AG10803 (cell line): ENCODE measurements at places on chromosomes 5 and 9.

DNA sequence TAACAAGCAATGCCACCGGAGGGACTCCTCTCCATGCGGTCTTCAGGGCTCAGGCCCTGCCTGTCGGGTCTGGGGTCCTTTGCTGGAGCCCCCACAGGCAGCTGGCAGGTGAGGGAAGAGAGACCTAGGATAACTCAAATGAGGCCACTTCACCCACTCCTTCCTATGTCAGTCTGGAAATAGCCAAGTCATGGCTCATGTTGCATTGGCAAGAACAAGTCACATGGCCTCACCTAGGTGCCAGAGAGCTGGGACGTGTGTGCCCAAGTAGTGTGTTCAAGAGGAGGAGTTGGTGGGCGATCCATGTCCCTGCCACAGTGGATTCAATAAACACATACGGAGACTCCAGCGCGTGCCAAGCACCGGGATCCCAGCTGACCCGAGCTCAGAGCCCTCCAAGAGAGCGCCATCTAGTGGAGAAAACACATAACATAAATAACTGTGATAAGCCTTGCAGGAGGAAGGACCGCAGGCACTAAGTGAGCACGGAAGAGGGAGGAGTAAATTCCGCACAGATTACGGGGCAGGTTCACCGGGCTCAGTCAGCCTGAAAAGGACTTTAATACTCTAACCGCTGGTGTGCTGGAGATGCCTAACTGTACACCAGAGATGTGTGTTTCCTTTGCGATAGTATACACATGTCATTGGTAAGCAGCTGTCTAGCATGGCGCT is 580.8 kb downstream of the CCDC171 start:
- peak; percentile 56 for DNase-seq

DNA sequence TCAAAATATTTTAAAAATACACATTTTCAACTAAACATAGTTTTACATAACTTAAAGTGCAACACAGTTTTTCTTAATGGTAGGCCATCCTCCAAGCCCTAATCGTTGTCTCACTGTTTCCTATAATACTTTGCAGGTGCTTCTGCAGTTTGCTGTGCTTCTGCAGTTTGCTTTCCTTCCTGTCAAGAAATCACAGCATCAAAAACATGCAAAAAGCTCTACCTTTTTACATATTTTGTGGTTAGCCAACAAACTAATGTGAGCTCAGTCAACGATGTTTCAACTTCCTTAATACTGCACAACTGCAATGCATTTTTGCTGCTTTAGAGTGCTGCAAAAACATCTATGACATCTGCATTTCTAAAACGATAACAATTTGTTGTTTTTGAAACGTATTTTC is 25.2 kb downstream of the EMB start:
- DNase-seq = no peak

DNA sequence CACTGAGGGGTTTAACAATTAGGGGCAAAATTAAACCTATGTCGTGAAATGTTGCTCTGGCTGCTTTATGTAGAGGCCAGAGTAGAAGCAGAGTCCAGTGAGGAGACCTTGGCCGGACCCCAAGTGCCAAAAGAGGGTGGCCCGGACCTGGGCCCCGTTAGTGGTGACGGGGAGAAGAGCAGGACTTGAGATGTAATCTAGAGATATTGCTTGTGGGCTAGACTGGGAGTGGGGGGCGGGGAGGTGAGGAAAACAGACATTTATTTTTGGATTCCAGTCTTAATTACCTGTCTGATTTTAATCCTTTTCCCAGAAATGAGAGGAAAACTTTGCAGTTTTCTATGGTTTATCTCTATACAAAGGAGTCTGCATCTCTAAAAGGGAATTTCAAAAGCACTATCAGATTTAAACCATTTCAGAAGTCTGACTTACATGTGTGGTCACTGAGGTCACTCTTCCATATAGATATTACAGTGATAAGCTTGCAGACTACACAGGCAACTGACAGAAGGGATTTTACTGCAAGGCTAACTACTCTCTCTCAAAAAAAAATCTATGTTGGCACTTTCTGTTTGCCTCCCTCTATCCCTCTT is 108.1 kb downstream of the MED27 start:
- no peak for DNase-seq

GRCh38 chr5:73960426-73960825 is 334.4 kb downstream of the ARHGEF28 start:
- DNase-seq = peak; percentile 47

- DNase-seq = peak; percentile 90
Measured at GRCh38 chr5:96067894-96068614, 106.4 kb upstream of the ELL2 start.

DNA sequence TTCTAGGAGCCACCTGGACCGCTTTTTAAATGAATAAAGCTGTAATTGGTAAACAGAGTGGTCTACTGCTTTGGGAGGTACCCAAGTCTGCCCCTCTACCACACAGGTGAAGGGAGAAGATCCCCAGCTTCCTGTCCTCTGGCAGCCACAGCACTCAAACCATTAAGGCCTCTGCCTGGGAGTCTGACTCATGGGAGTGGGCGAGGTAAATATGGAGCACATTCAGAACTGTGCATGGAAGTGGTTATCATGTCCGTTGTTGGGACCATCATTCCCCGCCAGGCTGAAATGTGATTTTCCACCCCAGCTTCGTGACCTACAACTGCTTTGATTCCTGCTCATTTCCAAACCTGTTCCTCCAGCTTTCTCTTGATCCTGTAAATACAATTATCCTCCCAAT is 59.5 kb upstream of the ALDH1B1 start:
- no peak for DNase-seq

GRCh38 chr5:118365718-118366117 is 622.6 kb downstream of the DTWD2 start:
- DNase-seq = no peak

- peak; percentile 17 for DNase-seq
Measured at GRCh38 chr9:127739614-127740330, 4.7 kb upstream of the TOR2A start.

GRCh38 chr5:81749561-81750307 is 1.2 kb downstream of the SSBP2 start:
- DNase-seq = no peak

DNA sequence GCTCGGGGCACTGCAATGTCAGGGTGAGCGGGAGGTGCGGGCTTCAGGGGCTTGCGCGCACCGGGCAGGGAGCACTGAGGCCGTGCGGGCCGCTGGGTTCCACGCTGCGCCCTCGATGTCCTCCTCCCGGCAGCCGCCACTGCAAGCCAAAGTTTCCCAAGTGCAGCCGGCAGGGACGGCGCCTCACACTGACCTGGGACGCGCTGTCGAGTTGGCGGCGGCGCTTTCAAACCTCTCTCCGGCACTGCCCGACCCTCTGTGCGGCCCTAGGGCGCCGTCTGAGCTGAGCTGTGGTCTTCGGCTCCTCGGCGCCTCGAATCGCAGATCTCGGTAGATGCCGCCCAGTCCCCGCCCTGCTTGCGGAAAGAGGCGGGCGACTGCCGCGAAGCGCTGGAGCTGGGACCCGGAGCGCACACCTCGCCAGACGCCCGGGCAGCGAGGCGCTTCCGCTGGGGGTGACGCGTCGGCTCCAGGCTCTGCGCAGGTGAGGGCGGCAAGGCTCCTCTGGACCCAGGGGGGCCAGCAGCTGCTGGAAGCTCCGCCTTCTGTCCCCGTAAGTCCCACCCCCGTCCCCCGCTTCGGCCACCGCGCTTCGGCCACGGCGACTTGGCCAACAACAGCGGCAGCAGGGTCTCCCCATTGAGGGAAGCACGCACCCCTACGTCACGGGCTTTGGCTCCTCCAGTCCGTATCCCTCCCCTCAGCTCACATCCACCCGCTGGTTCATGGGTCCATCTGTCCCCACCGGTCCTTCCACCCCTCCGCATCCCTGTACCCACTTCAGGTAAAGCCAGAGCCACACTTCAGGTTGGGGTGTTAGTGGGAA is at the start of gene ANKRD34B:
ANKRD34B (minus strand) TSS at position 320 of the 826 bp plus-strand sequence. CDS start 10,261 bp downstream, outside the sequence.
- DNase-seq = no peak

- peak; percentile 29 for DNase-seq
Measured at GRCh38 chr9:677461-678097, 163.9 kb upstream of the DMRT1 start.

GRCh38 chr5:65817931-65818330 is 95.9 kb downstream of the NLN start:
- DNase-seq = no peak

- DNase-seq = no peak
Measured at GRCh38 chr9:19140259-19140658, 13.0 kb upstream of the PLIN2 start.

DNA sequence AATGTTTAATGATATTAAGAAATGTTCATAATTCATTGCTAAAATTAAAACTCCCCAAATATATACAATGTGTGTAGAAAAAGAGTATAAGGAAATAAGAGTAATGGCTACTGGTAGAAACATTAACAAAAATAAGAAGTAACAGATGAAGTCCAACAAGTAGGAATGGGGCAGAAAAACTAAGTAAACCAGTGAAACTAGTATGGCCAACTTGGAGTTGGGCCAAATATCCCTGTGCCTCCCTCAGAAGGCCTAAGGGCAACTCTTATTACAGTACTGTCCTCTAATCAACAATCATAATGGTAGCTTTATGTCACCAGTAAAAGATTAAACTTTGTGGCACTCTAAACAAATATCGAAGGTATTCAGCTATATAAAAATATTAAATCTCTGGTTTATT is 93.5 kb downstream of the SSBP2 start:
- no peak for DNase-seq

- no peak for DNase-seq
Measured at GRCh38 chr5:133718457-133718856, 106.1 kb upstream of the FSTL4 start.

- DNase-seq = peak; percentile 12
Measured at GRCh38 chr9:128771094-128771721, 519 bp downstream of the ZER1 start.

GRCh38 chr5:66324357-66324756 is 180.3 kb downstream of the SREK1 start:
- DNase-seq = no peak

GRCh38 chr5:167049043-167049663 is 1242.3 kb upstream of the WWC1 start:
- DNase-seq = peak; percentile 3

DNA sequence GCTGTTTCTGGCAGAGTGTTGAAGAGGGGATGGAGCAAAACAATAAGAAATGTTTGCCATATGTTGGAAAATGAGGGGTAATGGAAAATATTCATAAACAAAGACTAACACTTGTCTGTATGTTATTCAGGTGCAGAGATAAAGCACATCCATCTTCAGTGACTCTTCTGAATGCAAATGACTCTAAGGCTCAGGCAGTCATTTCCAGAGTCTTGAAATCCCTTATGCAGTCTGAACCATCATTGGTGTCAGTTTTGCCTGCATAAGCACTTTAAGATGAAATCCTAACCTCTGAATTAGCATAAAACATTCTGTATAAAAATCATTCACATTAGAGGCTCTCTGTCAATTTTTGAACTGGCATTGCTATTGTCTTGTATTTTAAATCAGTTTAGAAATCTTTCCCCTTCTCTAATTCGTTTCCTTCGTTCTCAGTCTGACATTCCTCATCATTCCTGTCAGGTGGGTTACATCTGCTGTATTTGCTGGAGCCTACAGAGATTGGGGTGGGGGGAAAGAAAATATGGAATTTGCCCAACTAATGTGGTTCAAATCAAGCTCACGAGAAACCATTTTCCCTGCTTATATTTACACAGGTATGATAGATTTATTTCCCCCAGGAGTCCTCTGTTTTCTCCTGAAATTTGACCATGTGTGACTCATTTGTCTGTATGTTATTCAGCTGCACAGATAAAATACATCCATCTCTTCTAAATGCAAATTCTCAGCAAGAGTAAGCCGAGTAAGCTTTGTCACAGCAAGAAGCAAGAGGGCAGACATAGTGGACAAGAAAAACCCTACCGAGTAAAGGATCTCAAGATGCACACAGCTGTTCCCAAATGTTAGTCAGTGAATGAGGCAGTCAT is 31.6 kb downstream of the ENC1 start:
- DNase-seq = no peak

DNA sequence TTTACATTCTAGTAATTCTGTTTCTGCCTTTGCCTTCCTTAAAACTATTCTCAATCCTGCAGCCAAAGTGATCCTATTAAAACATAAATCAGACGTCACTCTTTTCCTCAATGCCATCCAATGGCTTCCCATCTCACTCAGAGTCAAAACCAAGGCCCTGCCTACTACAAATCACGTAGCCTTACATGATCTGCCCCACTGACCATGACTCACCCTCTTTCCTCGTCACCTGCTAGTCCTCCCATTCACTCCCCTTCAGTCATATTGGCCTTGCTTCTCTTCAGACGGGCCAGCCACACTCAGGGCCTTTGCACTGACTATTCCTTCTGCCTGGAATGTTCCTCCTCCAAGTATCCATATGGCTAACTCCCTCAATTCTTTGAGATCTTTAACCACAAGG is 39.0 kb upstream of the DMXL1 start:
- DNase-seq = no peak

DNA sequence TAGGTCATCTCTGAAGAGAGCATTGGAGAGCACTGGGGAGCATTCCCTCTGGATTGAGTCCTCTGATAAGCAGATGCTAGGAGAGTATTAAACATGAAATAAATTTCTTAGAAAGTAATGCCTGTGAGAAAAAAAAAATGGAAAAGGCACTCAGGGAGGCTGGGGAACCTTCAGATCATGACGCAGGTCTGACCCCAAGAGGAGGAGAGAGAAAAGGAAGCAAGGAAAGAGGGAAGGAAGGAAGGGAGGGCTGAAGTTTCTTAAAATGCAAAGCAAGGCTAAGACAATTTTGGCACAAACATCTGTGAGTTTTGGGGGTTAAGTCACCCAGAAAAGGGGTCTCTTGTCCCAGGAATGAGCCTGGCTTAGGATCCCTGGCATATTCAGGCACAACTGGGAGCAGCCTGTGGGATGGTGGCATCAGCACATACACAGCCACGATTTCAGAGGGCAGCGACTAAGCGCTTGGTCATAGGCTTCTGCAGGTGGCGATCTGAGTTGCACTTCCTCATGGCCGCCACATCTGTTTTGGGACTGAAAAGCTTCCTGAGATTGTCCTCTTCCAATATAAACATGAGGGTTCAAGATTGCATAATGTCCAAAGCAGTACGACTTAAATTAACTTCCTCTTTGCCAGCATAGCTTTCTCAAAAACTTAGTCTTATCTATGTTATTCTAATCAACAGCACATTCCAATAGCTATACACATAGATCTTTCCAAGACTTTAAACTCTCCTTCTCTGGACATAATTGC is 692.7 kb downstream of the DNAH5 start:
- no peak for DNase-seq

DNA sequence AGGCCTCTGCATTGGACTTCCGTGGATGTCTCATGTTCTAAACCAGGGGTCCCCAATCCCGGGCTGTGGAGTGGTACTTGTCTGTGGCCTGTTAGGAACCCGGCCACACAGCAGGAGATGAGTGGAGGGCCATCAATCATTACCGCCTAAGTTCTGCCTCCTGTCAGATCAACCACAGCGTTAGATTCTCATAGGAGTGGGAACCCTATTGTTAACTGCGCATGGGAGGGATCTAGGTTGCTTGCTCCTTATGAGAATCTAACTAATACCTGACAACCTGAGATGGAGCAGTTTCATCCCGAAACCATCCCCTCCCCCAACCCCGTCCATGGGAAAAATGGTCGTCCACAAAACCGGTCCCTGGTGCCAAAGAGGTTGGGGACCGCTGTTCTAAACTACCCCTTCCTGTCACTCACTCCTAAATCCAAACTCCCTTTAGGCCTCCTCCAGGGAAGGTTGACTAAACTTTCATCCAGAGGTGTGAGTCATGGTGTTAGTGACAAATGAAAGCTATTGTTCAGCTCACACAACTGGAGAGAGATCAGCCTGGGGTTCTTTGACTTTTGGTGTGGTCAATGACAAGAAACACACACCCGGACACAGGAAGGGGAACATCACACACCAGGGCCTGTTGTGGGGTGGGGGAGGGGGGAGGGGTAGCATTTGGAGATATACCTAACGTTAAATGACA is 9.5 kb downstream of the KCNV2 start:
- DNase-seq = peak; percentile 21
